Fibroblast of mammary gland (primary cell): ENCODE measurements at places on chromosomes 12 and 14.
A peak's percentile ranks its signal among the peaks of the same experiment; 100 is the strongest.

DNA sequence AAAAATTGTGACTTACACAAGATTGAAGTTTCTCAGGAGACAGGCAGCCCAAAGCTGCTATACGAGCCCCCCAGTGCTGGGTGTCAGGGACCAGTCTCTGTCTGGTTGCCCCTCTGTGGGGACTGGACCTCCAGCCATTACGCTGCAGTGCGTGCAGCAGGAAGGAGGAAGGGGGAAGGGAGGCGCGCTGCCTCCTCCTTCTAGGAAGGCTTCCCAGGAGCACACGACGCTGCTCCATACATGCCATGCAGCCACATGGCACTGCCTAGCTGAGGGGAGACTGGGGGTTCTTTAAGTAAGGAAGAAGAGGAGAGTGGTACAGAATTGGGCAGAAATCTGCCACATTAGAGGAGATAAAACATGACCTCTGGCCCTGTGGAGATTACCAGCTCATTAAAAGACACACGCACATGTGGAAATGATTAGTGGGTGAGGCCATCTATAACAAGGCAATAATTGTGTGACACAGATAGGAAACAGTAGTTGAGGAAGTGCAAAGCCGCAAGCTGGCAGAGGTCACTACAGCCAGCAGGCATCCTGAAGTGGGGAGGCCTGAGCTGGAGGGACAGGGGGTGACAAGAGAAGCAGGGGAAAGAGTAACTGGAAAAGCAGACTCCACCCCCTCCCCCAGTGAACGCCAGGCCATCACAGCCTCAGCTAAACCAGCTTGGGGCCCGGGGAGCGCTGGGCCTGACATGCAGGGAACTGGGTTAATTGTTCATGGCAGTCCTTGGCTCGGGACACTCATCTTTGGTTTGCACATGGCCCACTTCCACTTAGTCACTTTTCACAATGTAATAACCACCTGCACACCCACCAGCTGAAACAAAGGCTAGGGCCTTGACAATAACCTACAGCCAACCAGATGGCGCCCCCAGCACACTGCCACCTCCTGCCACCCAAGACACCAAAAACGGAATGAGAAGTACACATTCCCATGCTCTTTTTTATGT lies 39.6 kb downstream of the CCDC88C start:
- no peak for DNase-seq

- DNase-seq = peak; percentile 11
Measured at GRCh38 chr12:7431993-7432685, 11.8 kb downstream of the CD163L1 start.

DNA sequence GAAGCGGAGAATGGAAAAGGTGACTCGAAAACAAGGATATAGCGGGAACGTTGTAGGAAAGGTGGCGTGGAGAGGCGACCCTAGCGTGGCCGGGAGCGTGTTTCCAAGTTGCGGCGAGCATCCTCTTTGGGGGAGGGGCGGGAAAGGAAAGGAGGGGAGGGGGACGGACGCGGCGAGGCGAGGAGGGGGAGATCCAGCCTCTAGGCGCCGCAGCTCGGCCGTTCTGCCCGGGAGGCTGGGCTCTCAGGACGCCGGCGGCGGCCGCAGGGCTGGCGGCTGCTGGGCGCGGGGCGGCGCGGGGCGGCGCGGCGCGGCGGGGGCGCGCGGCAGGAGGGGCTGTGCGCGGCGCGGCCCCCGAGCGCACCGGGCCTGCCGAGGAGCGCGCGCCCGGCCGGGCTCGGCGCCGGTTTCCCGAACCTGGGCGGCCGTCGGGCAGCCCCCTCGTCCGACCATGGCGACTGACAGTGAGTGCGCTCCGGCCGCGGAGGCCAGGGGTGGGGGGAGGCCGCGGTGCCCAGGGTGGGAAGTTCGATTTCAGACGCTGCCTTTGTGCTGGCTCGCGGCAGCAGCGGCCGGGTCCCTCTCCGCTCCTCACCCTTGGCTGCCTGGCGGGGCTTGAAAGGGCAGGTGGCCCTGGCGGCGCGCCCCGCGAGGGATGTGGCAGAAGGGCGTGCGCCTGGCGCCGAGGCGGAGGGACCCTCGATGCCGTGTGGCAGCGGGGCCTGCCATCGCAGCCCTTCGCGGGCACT lies 50.3 kb downstream of the SNAPC1 start:
- DNase-seq = no peak

- no peak for DNase-seq
Measured at GRCh38 chr14:68800390-68800789, 7.5 kb upstream of the ZFP36L1 start.

GRCh38 chr14:64170181-64170580 lies 124.0 kb downstream of the ESR2 start:
- DNase-seq = no peak

DNA sequence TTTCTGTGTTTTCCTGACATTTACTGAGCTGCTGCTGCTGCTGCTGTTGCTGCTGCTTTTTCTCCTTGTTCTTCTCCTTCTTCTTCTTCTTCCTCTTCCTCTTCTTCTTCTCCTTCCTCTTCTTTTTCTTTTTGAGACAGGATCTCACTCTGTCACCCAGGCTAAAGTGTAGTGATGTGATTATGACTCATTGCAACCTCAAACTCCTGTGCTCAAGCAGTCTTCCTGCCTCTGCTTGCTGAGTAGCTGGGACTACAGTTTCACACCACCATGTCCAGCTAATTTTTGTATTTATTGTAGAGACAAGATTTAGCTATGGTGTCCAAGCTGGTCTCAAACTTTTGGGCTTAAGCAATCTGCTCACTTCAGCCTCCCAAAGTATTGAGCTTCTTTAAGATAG lies 95.8 kb downstream of the TMTC3 start:
- peak; percentile 85 for DNase-seq

GRCh38 chr12:42299392-42300308 lies 26.2 kb downstream of the ZCRB1 start:
- DNase-seq = peak; percentile 58

- DNase-seq = no peak
Measured at GRCh38 chr14:106200541-106201315, 674.3 kb downstream of the TMEM121 start.

DNA sequence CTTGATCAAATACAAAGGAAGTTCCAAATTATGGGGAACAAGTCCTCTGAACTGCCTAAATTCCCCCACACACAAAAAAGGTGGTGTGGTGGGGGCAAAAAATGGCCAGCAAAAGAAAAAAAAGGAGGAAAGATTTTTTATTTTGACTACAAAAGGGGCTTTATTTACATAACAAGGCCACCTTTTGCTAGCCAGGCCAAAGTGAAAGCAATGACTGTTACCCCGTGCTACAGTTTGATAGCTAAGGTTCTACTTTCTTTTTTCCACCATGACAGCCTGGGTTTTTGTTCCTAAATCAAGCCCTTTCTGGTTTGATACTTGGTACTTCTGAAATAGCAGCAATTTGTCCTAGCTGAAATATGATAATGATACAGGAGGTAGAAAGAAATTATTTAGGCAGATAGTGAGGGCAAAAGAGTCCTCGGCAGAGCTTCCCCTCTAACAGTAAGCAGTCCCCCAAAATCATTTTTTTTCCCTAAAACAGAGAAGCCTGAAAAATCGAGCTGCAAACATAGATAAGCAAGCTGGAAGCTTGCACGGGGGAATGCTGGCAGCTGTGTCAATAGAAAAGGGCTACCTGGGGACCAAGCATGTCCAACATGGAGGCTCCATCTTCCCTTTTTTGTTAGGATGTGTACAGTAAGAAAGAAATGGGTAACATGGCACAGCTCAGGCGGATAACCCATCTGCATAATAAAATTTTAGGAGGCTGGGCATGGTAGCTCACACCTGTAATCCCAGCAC lies 8.9 kb upstream of the B4GALNT1 start:
- DNase-seq = no peak

DNA sequence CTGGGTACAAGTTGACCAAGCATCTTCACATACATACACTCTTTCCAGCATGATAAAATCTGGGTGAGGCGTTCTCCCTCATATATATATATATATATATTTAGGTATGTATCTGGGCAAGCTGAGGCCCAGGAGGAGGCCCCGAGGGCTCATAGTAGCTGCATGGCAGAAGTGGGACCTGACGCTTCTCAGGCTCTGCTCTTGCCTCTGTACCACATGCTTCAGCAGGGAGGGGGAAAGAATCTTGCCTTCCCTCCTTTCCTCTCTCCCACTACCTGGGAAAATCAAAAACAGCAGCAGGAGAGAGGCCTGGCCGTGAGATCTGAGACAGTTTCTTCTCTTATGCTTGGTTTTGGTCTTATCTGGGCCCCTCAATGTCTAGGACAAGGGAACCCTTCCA lies 9.2 kb downstream of the PPP1R1A start:
- DNase-seq = no peak

- no peak for DNase-seq
Measured at GRCh38 chr12:129641926-129642325, 261.9 kb downstream of the TMEM132D start.

DNA sequence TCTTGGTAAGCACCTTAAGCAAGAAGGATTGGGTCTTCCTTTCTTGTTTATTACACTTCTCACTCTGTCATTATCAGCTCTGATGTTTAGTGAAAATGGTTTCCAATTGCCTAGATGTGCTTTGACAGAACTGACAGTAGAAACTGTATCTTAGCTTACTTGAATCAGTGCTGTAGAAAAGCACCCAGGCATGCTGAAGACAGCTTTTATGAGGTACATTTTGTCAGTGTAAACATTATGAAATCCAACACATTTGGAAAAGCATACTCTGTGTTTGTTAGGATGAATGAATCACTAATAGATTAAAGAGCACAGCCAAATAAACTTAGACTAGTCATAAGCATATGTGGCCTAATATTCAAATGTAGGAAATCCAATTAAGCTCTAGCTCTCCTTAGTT lies 290.2 kb upstream of the NPAS3 start:
- peak; percentile 90 for DNase-seq

GRCh38 chr12:100767371-100767770 lies 27.2 kb upstream of the ANO4 start:
- DNase-seq = no peak

GRCh38 chr14:35384455-35385041 lies 20.0 kb downstream of the NFKBIA start:
- peak; percentile 98 for DNase-seq

- no peak for DNase-seq
Measured at GRCh38 chr12:54206791-54207190, 18.0 kb upstream of the SMUG1 start.

GRCh38 chr12:94615260-94616181 lies 34.8 kb downstream of the TMCC3 start:
- DNase-seq = peak; percentile 69

- no peak for DNase-seq
Measured at GRCh38 chr14:75081660-75082229, 12.3 kb downstream of the ZC2HC1C start.

- peak; percentile 54 for DNase-seq
Measured at GRCh38 chr14:52551696-52552062, 626 bp downstream of the TXNDC16 start.

- DNase-seq = no peak
Measured at GRCh38 chr14:72000907-72001306, 68.7 kb downstream of the RGS6 start.

- DNase-seq = no peak
Measured at GRCh38 chr12:130948136-130948535, 5.6 kb upstream of the ADGRD1 start.

- peak; percentile 8 for DNase-seq
Measured at GRCh38 chr12:68532204-68532886, 78.4 kb upstream of the RAP1B start.

- DNase-seq = peak; percentile 17
Measured at GRCh38 chr14:81529391-81529790, 4.3 kb downstream of the SEL1L start.

GRCh38 chr12:110146986-110147385 lies 22.8 kb downstream of the IFT81 start:
- no peak for DNase-seq

- DNase-seq = peak; percentile 47
Measured at GRCh38 chr14:55097881-55098560, 31.0 kb upstream of the LGALS3 start.

DNA sequence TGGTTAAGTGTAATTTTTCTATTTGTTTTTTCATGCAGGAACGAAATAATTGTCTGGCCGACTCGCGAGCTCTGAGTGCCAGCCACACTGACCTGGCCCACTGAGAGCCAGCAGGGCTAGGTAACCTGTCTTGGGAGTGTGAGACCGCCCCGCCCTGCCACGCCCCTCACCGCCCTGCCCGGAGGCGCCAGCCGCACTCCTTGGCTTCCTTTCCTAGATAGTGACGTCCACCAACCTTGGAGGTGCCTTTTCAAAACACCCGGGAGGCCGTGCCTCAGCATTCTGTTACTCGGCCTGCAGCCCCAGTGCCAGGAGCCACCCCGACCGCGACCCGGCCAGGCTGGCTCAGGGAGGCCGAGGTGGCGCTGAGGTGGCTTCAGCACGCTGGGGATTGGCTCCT lies 21.7 kb downstream of the XRCC3 start:
- DNase-seq = no peak

- DNase-seq = no peak
Measured at GRCh38 chr12:48451372-48451771, 21.0 kb upstream of the ANP32D start.

DNA sequence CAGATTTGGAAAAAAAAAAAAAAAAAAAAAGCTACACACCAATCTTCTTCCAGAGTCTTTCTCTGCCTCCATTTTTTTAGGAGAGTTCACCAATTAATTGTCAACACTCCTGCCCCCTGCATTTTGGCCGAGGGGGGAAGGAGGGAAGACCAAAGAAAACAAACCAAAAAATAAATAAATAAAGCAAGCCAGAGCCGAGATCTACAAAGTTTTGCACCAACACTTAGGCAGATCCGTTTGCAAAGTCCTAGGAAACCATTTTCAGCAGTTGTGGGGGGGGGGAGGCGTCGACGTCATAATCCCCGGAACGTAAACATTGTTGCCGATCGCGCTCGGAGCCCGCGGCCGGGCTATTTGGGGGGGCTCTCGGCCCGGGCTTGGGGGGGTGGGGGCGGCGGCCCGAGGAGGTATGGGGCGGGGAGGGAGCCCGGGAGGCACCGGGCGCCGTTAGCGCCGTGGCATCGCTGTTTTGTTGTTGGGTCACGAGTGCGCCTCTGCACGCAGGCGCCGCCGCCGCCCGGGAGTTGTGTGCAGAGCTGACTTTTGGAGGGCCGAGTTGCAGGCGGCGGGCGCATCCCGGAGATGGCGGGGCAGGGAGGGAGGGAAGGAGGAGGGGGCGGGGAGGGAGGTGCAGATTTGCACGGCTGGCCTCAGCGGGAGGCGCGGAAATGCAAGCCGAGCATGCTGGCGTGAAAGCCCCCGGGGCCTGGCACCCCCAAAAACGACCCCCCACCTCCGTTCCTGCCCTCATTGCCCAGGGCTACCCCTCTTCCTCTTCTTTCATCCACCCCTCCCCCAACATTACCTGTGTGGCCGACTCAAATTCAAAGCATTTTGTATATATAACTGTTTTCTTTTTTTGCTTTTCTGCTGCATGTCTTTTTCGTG lies 598 bp downstream of the KDM2B start:
- DNase-seq = peak; percentile 55

DNA sequence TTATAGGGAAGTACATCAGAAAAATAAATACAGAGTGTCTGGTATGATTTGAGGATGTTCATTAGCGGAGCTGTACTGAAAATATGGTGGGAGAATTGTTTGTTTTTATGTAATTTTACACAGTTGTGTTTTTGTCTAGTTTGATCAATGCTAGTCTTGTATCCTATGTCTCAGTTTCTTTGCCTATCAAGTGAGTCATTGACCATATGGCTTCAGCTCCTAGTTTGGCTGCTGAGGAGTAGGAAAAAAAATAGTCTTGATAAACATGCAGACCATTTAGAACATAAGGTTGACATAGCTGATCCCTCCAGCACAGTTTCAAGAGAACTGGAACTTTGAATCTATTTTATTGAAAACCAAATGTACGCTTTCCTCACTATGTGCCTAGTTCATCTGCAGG lies 1292.1 kb upstream of the FLRT2 start:
- DNase-seq = no peak
